ENCODE measurements at places on chromosomes 5 and 9.

- no peak for DNase-seq
Measured at GRCh38 chr9:92184041-92184564, 68.9 kb upstream of the SPTLC1 start.

DNA sequence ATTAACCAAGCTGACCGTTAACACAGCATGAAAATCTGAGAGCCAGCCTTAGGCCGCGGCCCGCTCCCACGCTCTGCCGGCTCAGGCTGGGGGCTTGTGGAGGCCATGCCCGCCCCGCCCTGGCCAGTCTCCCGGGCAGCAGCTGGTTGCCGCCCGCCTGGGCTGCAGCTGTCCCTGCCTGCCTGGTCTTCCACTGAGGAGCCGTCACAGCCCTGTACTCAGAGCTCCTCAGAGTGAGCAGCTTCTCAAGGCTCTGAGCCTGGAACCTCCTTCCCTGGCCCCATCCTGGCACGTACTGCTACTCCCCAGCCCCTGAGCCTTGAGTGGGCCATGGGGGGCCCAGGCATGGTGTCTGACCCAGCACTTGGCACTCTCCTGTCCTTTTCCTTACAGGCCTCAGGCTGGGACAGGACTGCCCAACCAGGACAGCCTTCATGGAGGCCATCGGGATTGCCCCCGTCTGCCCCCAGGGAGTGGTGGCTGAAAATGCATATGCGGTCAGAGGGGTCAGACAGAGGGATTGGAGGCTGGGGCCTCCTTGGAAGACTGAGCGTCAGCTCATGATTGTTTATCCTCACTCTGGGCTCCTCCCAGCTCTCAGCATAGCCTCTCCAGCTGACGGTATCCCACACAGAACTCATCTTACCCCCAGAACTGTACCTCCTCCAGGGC is 11.9 kb downstream of the FGFR4 start:
- no peak for DNase-seq

GRCh38 chr5:169785771-169786618 is 148.9 kb downstream of the DOCK2 start:
- no peak for DNase-seq

- DNase-seq = no peak
Measured at GRCh38 chr5:172434251-172434650, 20.1 kb downstream of the SH3PXD2B start.

- no peak for DNase-seq
Measured at GRCh38 chr9:37026931-37027581, 7.0 kb downstream of the PAX5 start.

- no peak for DNase-seq
Measured at GRCh38 chr5:9903801-9904200, 273.6 kb upstream of the TAS2R1 start.

DNA sequence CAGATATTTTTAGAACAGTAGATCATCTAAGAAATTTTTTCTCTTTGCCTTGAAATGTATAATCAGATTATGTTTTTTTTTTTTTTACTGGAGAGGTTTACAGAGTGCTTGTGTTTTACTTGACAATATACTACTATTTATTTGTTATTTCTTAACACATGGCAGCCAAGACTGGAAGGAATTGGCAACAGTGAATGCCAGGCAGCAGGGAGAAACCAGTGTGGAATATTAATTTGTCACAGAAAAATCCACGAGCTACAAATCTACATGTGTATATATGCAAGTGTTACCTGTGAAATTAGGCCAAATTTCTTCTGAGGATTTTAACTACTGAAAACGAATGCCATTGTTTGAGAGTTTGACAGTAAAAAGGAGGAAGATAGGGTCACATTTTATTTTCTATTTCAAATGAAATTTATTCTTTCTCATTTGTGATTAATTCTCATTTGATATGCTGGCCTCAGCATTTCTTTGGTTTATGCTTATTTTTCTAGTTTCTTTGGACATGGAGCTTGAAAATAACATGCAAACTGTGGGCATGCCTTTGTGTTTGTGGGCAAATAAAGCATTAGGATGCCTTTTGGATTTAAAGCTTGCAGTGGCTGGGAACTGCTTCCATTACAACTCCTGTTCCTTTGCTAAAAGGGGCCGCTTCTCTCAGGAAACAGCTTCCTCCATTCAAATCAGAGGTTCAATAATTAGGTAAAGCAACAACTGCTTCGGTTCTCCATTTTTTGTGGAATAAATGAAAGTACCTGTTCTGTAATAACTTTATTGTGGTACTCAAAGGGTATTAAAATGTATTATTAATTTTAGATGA is 39.0 kb upstream of the ZFYVE16 start:
- DNase-seq = no peak

DNA sequence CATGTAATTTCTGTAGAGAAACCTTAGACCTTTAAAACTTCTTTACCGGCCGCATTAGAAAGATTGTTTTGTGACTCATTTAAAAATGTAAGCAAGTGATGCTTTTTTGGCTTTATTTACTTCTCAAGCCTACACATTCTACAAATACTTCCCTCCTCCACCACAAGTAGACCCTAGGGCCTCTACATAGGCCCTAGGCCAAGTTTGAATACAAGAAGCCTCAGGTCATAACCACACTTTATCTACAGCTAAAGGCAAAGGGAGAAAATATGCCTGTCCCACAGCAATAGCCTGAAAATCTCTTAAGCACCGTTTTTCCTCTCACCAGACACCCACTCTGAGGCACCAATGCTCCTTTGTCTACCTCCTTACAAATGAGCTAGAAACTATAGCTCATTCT is 53.9 kb downstream of the CSNK1A1 start:
- no peak for DNase-seq

DNA sequence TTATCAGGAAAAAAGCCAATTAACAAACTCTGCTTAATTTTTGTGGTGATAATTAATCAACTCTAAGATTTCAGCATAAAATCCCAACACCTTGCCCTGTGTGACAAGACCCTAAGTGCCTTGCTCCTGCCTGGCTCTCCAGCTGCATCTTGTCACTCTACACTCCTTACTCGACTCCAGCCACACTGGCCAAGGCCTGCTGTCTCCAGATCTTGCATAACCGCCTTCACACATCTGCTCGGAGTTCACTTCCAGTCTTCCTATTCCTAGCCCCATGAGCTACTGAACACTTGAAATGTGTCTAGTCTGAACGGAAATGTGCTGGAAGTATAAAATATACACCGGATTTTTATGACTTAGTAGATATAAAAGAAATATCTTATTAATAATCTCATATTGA is 259.6 kb downstream of the EPB41L4A start:
- DNase-seq = no peak

DNA sequence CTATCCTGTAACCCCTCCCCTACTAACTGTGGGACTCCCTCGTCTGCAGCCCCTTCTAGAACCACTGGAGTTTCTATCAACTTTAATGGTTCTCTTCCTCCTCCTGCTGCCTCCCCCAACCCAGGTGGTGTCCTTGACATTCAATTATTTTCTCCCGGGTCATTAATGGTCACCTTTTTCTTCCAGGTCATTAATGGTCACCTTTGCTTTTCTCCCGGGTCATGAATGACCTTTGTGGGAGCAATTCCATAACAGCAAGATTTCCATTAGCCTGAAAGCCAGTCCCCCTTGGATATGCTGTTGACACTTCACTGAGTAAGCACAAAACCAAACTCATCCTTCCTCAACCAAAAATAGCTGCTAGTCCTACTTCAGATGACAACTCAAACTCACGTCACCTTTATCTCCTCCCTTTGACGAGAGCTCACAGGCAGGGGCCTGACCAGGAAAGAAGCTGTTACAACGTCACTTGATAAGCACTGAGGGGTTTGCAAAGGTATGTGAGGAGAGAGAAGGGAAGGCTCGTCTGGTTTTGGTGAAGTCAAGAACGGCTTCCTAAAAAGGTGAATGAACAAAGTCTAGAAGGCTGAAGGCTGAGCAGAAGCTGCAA is 10.9 kb downstream of the CCDC127 start:
- DNase-seq = no peak

GRCh38 chr9:75116306-75116705 is 28.0 kb downstream of the OSTF1 start:
- DNase-seq = no peak

GRCh38 chr9:86942281-86943200 is 4.8 kb downstream of the GAS1 start:
- DNase-seq = no peak

DNA sequence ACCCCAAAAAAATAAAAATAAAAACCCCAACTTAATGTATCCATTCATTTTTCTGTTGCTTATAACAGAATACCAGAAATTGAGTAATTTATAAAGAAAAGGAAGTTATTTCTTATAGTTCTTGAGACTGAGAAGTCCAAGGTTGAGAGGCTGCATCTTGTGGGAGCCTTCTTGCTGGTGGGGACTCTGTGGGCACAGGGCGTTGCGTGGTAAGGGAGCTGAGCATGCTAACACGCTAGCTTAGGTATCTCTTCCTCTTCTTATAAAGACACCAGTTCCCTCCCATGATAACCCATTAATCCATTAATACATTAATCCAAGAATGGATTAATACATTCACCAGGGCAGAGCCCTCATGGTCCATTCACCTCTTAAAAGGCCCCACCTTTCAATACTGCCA is 150.9 kb downstream of the ZSWIM6 start:
- no peak for DNase-seq

GRCh38 chr9:72592502-72593403 is 71.3 kb downstream of the TMC1 start:
- no peak for DNase-seq

DNA sequence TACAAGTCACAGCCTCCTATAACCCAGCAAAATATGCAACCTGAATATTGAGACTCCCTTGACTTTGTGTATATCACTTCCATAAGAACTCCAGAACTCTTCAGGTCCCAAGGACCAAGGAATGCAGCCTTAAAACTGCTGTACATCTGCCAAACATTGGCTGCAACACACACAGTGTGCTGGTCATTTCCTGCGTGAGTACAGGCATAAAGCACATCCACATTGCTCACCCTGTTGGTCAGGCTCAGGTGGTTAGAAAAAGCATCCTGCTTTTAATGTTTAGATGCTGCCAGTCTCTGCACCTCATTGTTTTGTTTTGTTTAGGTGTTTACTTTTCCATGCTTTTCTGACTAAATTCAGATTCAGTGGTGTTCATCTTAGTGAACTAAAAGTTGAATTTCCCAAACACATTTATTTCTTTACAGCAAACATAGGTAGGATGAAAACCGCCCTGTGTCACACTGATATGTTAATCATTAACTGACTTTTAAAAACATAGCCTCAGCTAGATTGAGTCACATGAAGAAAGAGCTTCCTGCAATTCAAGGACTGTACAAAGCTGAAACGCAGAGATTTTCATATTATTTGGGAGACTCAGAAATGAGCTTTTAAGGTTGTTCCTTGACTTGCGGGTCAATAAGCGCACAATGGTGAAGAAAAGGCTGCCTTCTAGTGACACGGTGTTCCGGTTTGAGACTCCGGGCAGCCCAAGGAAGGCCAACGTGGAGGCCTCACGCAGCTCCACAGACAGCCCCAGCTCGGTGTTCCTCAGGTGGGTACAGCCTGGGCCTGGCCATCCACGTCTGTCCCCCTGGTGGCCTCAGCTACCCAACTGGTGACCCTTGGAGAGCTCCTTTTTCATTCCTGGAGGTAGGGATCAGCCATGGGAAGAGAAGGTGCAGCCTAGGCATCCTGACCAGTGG is 52.2 kb upstream of the GRAMD2B start:
- no peak for DNase-seq

DNA sequence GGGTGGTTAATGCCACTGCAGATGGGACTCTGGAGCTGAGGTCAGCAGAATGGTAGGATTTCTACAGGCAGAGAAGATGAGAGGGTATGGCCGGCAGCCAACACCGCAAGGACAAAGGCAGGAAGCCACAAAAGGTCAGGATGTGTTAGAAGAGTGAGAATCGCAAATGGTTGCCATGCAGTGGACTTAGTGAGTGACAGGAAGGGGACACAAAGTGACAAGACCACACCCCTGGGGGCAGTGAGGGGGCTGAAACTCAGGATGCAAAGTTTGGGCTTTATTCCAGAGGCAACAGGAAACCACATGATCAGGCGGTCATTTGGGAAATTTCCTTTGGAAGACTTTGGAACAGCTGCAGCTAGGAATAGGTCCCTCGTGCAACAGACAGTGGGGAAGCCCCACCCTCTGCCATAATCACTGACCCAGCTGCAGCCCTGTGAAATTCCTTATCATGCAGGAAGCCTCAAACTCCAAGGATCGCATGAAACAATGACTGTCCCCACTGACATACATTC is 14.2 kb upstream of the CCDC180 start:
- no peak for DNase-seq

DNA sequence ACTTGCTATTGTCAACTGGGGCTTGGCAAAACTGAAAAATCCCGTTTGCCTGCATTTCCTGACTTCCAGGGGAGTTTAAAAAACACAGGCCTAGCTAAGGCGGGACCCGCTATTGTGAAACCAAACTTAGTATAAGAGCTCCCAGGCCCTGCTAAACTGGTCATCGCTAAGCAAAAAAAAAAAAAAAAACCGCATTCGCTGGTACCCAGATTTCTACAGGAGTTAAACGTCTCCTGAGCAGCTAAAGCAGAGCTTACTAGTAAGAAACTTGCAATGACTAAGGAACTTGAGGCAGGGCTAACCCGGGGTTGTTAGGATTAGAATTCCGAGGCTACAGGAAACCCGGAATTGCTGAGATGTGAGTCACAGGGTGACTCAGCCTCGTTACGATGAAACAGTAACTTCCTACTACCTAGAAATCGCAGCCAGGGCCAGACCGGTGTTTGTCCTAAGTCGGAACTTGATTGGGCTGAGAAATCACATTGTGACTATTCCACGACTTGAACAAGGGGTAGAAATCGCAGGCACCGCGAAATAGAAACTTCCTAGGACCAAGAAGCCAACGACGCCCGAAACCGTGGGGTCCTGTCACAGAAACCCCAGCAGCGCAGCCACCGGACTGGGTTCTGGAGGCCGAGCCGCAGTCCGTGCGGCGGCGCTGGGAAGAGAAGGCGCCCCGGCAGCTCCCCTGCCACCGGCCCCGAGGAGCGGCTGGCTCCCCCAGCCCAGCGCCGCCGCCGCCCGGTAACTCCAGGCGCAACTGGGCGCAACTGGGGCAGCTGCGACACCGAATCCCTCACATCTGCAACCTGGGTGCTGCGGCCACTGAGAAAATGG is 89.4 kb downstream of the ANXA2R start:
- peak; percentile 45 for DNase-seq

GRCh38 chr9:105233873-105234272 is 10.6 kb upstream of the SLC44A1 start:
- no peak for DNase-seq

DNA sequence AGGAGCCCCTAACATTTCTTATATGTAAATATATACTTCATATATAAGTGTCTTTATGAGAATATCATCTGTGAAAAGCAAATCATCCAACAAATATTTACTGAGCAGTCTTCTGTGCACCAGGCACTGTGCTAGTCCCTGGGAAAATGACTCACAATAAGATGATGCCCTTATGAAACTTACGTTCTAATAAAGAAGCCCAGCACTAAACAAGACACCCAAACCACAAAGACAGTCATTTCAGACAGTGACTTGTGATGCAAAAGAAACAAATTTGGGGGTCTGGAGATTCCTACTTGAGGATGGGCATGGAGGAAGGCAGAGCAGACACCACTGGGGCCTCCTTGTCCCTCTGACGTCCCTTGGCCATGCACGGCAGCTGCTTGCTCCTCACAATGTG is 30.6 kb upstream of the PPP1R2B start:
- no peak for DNase-seq
